ENCODE measurements at places on chromosomes 7 and 10.

GRCh38 chr10:3654980-3655379 is 130.0 kb downstream of the KLF6 start:
- DNase-seq, result no peak

- DNase-seq, result no peak
These were observed 243.6 kb downstream of the FOXP2 start for GRCh38 chr7:114658216-114658615.

- DNase-seq, result no peak
These were observed 82.6 kb upstream of the OIT3 start for GRCh38 chr10:72810976-72811375.

DNA sequence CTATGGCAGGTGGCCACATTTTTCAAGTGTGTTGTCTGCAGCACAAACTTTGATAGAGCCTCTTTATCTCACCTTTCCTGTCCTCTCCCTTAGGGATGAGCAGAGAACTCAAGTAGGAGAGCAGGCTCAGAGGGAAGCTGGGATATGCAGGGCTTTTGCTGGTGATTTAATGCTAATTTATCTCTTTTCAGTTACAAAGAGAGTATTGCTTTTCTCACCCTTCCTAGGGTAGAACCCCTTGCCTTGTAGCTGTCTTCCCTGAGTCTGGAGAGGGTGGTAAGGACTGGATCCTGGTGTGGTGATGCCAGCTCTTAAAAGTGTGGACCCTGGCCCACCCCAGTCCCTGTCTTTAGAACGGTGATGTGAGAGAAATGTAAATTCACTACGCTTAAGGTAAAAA is 1061.4 kb downstream of the TYW1 start:
- no peak for DNase-seq

GRCh38 chr10:103750836-103751235 is 104.5 kb downstream of the SH3PXD2A start:
- DNase-seq, result no peak

- no peak for DNase-seq
These were observed 11.7 kb downstream of the CNPY1 start for GRCh38 chr7:155534691-155535090.

GRCh38 chr10:19958787-19959186 is 142.6 kb downstream of the PLXDC2 start:
- no peak for DNase-seq

GRCh38 chr10:76303682-76304316 is 872.4 kb downstream of the LRMDA start:
- peak; percentile 84 for DNase-seq

DNA sequence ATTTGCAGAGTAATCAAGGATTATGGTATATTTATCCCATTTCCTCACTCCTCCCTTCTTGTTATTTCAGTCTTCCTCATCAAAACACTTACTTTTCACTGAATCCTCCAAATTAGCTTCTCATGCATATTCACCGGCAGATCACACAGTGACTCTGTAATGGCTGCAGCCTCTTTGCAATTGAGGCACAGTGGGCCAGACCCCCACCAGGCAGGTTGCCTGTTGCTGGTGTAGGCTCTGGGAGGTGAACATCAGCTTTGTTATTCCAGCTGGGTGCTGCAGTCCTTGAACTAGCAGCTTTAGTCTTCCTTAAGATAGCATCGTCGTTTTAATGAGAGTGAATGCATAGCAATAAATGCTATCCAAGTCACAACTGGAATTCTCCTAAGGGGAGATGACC is 449.3 kb downstream of the CNTNAP2 start:
- no peak for DNase-seq
